Daoy (cell line): ENCODE measurements at places on chromosomes 3 and 15.
A peak's percentile ranks its signal among the peaks of the same experiment; 100 is the strongest.

GRCh38 chr3:57500506-57500905 lies 43.6 kb downstream of the DNAH12 start:
- DNase-seq: no peak

GRCh38 chr15:71888797-71889196 lies 78.4 kb downstream of the NR2E3 start:
- DNase-seq: no peak

DNA sequence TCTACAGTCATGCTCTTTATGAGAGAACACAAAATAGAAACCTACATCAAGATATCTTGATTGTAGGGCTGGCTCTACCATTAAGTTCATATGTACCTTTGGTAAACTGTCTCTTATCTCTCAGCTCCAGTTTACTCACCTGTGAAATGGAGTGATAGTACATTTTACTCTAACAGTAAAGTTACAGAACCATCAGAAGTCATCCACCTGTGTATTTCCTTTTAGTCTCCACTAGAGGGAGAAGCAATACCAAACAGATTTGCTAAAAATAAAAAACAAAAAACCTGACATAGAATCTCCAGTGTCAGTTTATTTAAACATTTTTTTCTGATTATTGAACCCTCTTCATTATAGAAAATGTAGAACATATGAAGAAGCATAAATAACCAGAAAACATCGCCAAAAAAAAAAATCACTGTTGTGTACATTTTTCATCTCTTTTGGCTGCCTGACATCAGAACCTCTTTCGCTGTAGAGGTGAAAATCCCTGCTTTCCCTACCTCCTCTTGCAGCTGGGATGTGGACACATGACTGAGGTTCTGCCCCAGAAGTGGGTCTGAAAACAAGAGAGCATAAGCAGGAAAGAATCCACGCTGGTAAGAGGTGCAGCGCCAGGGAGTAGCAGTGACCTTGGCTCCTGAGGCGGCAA lies 48.7 kb upstream of the WDR72 start:
- DNase-seq: no peak

DNA sequence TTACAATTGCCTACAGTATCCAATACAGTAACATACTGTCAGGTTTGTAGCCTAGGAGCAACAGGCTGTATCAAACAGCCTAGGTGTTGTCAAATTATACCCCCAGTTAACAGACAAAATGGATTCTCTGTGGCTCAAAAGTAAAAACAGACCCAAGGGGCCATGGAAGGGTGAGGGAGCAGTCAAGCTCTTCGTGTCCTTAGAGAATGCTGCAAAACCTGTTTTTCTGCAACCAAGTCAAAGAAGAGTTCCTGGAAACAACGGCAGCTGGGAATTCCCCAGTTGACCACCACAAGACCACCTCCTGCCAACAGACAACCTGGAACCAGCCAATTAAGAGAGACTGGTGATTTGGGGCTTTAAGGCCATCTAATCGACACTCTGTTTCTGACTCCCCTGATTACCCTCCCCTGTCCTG lies 11.1 kb upstream of the THUMPD3 start:
- DNase-seq: no peak

DNA sequence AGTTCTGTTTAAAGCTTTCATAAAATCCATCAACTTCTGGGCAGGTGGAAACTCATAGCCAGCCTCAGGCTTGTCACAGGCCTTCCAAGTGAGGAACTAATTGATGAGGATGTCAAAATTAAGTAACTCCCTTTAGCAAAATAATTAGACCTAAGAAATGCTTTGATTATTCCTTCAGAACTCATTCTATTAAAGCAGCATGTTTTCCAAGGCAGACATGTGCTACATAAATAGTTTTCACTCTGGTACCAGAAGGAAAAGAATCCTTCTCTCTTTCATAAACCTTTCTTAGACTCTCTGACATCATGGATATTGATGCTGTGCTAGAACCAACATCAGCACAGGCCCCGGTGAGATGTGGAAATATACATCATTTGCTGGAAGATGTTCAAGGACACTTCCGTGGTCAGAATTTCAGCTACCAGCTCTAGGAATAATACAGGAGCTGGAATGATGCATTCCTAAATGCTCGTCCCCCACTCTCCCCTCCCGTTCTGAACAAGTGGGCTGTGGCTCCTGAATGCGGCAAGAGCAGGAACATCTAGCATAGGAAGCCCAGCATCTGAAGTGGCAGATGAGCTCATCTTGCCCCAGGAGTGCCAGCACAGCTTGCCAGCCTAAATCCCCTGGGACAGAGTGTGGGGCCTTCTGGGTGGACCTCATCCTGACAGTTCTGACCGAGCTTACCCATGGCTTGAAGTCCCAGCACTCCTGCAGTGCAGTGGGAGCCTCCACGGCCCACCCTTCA lies 82.4 kb downstream of the WWTR1 start:
- peak; percentile 95 for DNase-seq

- no peak for DNase-seq
Observed at GRCh38 chr3:11159421-11159904, 5.2 kb downstream of the HRH1 start.

GRCh38 chr3:108006881-108007331 lies 83.9 kb downstream of the CD47 start:
- no peak for DNase-seq

GRCh38 chr3:123387532-123387931 lies 61.4 kb downstream of the ADCY5 start:
- no peak for DNase-seq

- no peak for DNase-seq
Observed at GRCh38 chr15:92884436-92885223, 15.5 kb upstream of the CHD2 start.

DNA sequence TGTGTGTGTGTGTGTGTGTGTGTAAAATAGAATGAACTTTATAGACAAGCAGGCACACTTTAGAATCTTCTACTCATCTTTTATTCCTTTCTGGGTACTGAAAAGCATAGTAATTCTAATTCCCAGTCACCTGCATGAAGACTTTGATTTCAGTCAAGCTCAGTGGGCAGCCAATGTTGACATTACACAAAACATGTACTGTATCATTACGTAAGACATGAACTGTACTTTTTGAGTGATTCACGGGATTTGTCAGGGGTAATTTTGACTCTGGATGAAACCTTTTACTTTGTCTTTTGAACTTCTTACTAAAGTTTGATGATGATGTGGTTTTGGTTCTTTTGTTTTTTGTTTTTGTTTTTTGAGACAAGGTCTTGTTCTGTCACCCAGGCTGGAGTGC lies 38.8 kb downstream of the PTPRG start:
- no peak for DNase-seq

DNA sequence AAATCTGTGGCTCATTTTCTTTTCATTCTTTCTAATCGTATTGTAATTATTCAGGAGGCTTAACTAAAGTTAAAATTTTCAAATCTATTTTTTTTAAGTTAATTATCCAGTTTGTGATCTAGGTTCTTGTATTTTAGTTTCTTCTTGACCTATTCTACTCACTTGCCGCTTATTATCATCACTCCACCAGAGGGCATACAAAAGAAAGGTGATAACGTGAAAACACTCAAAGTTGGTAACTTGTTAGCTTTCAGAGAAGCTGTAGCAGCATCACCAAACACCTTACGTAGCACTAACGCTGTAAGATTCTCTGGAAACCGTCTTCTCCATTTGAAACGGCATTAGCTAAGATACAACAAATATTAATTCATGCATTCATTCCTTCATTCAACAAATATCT lies 4.8 kb downstream of the GNB4 start:
- no peak for DNase-seq

DNA sequence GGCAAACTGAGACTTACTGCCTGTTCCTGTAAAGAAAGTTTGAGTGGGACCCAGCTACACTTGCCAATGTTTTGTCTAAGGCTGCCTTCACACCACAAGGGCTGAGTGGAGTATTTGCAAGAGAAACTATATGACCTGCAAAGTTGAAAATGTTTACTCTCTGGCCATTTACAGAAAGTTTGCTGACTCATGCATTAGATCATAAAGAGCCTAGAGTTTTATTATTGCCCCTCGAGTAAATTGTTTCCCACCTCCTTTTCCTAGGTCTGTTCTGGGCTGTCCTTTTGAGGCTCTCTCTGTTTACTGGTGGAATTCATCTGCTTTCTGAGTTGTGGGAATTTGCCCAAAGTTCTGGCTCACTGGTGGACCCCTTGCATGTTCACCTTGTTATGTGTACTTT lies 6.7 kb upstream of the PROK2 start:
- no peak for DNase-seq

DNA sequence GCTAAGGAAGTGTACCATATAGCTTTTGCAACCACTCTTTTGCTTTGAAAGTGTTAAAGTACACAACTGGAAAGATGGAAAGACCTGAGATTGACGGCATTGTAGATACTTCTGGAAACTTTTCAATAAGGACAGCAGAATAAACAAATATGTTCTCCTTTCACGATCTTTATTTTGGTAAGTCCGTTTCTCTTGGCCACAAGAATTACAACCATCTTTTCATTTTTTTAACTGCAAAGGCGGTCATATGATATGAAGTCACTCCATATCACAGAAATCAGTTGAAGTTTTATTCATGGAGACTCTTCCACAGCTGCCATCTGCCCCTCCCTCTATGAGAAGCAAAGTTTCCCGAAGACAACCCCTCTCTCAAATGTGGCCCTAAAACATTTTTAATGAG lies 303.4 kb upstream of the ICE2 start:
- no peak for DNase-seq

GRCh38 chr3:72346526-72346926 lies 501.7 kb downstream of the SHQ1 start:
- peak; percentile 88 for DNase-seq

- peak; percentile 73 for DNase-seq
Observed at GRCh38 chr3:55750525-55750924, 263.4 kb upstream of the WNT5A start.

GRCh38 chr3:72593881-72594397 lies 254.3 kb downstream of the SHQ1 start:
- no peak for DNase-seq

DNA sequence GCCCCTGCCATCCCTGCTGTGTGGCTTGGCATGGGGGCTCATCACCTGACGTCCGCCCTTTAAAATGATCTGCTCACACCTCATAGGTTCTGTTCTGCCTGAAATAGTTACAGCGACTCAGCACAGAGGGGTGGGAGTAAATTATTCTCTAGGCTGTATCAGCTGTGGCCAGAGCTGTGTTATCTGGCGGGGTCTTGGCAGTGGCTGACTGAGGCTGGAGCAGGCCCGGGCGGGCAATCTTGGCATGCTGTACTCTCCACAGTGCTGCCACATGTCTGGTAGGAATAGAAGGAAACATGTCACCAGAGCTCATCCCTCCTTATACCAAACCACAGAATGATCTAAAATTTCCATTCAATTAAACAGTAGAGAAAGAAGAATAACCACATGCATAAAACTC lies 499.9 kb upstream of the LMCD1 start:
- DNase-seq: no peak

DNA sequence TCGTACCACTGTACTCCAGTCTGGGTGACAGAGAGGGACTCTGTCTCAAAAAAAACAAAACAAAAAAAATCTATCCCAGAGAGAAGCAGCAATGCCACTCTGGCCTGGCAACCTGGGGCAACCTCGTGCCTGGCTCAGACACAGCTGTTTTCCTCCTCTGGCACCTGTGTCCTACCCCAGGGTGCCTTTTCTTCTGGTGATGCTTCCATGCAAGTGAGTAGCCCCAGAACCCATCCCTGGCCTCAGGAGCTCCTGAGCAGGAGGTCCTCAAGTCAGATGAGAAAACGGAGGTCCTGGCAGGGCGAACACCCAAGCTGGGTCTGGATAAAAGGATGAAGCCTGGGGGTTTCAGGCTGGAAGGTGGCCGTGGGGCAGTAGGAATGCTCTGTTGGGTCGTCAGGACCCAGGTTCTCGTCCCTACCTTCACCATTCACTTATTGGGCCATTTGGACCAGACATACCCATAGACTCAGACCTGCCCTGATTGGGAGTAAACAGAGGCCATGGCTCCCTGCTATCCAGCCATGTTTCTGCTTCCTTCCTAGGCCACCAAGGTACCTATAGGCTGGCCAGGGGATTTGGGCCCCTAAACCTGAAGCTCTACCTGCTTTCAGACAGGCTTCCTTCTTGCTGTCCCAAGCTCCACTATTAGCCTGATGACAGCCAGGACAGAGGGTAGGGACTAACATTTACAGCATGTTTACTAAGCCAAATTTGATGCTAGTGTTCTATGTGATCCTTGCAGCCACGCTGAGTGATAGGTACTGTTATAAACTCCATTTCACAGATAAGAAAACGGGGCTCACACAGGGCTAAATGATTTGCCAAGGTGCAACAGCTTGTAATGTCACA lies 102.2 kb downstream of the DAPK2 start:
- DNase-seq: no peak

DNA sequence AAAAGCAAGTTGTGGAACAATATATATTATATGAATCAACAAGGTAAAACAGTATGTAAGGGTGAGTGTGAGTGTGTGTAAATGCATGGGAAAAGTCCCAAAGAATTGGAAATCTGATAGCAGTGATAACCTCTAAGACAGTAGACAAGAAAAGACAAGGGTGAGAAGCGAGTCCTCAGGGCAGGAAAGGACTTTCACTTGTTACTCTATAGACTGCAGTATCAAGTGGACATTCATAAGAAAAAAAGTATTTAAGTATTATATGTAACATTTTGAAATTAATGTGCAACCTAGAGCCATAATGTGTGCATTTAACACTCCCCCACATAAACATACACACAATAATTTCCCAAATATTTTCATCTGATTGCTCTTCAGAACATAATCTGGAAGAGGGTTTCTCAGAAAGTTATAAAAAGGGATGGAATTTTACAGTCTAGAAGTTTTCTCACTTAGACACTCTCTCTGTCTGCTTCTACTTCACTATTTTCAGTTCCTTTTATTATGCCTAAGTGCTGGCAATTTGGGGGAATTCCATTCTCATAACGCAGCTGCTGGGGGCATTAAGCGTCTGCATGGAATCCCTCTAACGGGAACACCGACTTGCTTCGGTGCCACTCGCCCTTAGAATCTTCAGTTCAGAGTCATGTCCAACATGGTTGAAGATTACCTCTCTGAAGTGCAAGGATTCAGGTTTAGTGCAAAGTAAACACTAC lies 50.0 kb upstream of the CDIN1 start:
- DNase-seq: peak; percentile 13

GRCh38 chr3:58414538-58415197 lies 19.0 kb downstream of the PDHB start:
- DNase-seq: peak; percentile 55

DNA sequence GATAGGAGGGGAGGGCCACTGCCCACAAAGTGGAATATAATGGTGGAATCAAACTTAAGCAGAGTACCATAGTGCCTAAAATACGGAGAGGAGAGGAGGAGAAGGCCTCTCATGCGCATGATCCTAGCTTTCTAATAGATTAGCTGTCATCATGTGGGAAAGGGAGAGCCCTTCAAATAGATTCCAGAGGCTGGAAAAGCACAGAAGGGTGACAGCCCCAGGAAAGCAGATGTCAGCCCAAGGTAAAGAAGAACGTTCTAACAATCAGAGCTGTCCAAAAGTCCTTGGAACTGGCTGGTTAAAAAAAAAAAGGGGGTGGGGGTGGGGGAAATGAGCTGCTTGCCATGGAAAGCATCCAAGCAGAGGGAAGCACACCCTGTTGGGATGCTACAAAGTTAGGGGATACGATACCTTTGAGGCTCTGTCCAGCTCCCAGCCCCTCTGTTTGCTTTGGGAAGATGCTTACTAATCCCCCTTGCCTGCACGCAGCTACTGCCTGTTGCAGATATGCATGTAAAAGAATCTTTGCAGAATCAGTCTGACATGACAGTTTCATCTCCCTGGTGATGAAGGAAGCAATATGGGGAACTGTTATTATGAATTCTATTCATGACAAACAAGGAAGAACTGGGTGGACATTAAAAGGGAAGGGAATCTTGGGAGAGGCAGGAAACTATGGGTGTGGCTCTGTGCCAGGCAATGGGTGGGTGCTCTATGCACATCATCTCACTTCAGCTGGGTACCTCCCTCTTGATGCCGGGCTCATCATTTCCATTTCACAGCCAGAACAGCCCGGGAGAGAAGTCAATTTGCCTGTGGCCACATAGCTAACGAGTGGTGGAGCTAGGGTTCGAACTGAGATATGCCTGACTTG lies 10.1 kb upstream of the LMCD1 start:
- no peak for DNase-seq
